ENCODE measurements at places on chromosomes 3 and 15.

GRCh38 chr3:12461097-12461649 lies 23.1 kb upstream of the TSEN2 start:
- DNase-seq: no peak

GRCh38 chr3:194672876-194673275 lies 885 bp upstream of the LSG1 start:
- no peak for DNase-seq

GRCh38 chr3:5191555-5192304 lies 4.2 kb downstream of the EDEM1 start:
- DNase-seq: no peak

GRCh38 chr3:56980243-56980642 lies 80.2 kb upstream of the SPATA12 start:
- DNase-seq: no peak

Measured in retinal pigment epithelial cell (primary cell).